ENCODE measurements at places on chromosomes 1 and 21.

GRCh38 chr1:97424209-97424608, 496.6 kb downstream of the DPYD start:
- DNase-seq = no peak

DNA sequence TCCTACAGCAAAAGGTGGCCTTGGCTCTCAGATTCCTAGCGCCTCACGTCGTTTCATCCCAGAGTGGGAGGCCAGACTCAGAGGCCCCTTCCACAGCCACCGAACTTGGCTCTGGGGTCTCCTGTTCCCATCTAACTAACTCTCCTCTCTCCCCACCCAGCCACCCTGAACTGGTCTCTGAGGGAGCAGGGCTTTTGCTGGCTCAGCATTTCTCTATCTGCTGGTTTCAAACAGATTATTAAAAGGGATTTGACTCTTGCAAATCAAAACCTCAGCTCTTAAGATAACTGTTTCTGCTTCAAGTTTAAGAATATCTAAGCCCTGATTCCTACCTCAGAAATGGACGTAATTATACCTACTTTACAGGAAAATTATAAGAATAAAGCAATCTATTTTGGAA, 91.0 kb upstream of the ATP1B1 start:
- DNase-seq = no peak

- DNase-seq = no peak
Measured at GRCh38 chr1:174837386-174837785, 162.4 kb upstream of the CACYBP start.

DNA sequence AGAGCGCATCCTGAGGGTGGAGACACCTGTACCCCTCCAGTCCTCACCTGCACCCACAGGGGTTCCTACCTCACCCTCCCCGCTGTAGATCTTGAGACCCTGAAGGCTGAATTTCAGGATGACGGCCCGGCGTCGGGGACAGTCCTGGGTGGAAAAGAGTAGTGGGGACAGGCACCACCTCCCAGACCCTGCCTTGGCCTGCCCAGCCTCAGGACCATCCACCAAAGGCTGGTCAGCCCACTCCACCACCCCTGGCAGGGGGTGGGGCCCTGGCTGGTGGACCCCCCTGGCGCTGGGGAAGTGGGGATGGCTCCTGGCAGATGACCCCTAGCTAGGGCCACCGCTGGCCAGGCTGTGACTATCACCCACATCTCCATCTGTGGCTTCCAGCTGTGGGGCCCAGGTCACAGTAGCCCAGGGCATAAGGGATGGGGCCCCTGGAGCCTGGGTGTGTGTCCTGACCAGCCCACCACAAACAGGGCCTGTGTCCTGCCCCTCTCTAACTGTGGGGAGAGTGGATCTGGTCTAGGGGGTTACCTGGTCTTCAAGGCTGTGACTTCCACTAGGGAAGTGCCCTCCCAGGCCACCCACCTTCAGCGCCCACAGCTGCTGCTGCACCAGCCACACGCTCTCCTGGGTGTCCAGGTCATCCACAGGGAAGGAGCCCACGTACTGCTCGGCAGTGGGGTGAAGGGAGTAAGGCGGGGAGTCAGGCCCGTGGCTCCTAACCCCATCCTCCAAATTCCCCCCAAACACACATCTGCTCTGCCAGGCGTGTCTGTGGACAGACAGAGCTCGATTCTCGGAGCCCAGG, 5.4 kb downstream of the SH2D5 start:
- DNase-seq = no peak

DNA sequence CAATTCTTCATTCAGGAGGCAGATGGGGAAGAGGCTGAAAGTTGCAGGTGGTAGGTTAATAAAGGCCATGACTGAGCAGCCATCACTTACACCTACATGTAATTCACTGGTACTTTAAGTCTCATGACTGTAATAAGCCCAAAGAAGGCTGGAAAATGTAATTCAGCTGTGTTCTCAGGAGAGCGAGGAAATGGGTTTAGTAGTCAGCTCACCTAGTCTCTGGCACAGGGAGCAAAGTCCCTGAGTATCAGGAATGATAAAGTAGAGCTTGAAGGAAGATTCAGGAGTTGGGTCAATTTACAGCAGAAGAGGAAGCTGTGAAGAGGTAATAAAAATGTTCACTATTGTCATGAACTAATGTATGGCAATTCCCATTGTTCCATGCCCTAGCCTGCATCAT, 393.4 kb upstream of the KAZN start:
- no peak for DNase-seq

DNA sequence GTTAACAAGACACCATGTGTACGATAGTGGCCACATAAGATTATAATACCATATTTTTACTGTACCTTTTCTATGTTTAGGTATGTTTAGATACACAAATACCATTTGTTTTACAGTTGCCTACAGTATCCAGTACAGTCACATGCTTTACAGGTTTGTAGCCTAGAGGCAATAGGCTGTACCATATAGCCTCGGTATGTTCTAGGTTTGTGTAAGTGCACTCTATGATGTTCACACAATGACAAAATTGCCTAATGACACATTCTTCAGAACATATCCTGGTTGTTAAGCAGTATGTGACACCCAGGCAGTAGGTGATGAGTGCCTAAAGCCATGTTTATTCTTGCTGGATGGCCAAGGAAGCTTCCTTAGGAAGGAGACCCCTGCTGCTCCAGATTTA, 111.8 kb downstream of the PAPPA2 start:
- DNase-seq = no peak

- peak; percentile 63 for DNase-seq
Measured at GRCh38 chr1:11749203-11749689, 12.7 kb upstream of the C1orf167 start.

GRCh38 chr21:22885614-22886013, 1887.4 kb downstream of the NCAM2 start:
- peak; percentile 21 for DNase-seq

DNA sequence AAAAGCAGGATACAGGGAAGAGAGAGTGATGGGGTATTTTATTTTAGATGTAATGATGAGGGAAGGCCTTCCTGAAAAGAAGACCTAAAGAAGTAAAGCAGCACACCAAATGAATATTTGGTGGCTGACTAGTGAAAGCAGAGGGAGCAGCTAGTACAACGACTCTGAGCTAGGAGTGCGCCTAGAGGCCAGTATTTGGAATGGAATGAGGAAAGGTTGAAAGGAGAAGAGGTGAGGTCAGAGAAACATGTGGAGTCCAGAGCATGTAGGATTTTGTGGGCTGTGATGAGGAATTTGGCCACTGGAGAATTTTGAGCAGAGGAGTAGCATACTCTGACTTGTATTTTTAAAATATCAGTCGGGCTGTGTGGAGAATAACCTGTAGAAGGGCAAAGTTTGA, 11.8 kb upstream of the RPL5 start:
- peak; percentile 40 for DNase-seq

GRCh38 chr1:117575586-117576225, 30.1 kb upstream of the TENT5C start:
- no peak for DNase-seq

- no peak for DNase-seq
Measured at GRCh38 chr21:38241029-38241740, 15.6 kb upstream of the KCNJ15 start.

DNA sequence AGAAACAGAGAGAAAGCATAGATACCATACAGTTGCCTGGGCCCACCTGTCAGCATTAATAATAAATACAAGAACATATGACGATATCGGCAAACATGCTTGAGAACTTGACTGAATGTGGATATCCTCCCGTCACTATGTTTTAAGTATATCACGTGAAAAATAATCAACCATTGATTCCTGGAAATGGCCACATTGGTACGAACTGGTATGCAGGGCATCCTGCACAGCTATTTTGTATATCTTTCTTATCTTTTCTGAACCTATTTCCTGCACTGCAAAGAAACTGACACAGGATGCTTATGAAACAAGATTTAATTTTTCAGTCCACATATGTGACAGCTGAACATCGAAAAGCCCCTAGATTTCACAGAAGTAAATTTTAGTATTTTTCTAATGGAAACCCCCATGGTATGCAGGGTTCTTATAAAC, 22.8 kb upstream of the RGS1 start:
- DNase-seq = no peak

Measured in NCI-H226 (cell line).